A549 treated with Hydrocortisone at 1 μM for 4 hours (cell line): ENCODE measurements at places on chromosomes 7 and 10. TPM values are rescaled to one million over a fixed set of nuclear protein-coding genes. Genes with fewer than 3 reads are reported as not detected.

The SFMBT2 gene
- 5.9 to 9.7 TPM (median 7.9 TPM) in 5 replicates for total RNA-seq

The C10orf53 gene
- not detected in 5 replicates for total RNA-seq

The NCAPG2 gene
- total RNA-seq, result 32.6 to 45.4 TPM (median 39.3 TPM) in 5 replicates

The PTPN20 gene
- 2.9 to 5.1 TPM (median 4.1 TPM) in 5 replicates for total RNA-seq

The RINT1 gene
- 13.2 to 19.2 TPM (median 14.5 TPM) in 5 replicates for total RNA-seq

The CYP17A1 gene
- total RNA-seq, result not detected in 5 replicates

The PILRA gene
- 3.3 to 5.4 TPM (median 5.2 TPM) in 5 replicates for total RNA-seq

The ACTR1A gene
- 87.0 to 104 TPM (median 93.8 TPM) in 5 replicates for total RNA-seq

The CDK1 gene
- total RNA-seq, result 82.4 to 105 TPM (median 90.7 TPM) in 5 replicates

The TAS2R4 gene
- total RNA-seq, result 0.06 to 0.18 TPM (median 0.10 TPM) in 5 replicates

The CSGALNACT2 gene
- 9.6 to 15.3 TPM (median 11.4 TPM) in 5 replicates for total RNA-seq

The CREB3L2 gene
- 22.5 to 38.5 TPM (median 27.8 TPM) in 5 replicates for total RNA-seq

The ZNF736 gene
- 0.06 to 0.07 TPM in 2 of 5 replicates, not detected in the others for total RNA-seq

The KEL gene
- total RNA-seq, result 0.33 TPM in 1 of 5 replicates, not detected in the others

The ATRNL1 gene
- total RNA-seq, result 0.10 to 0.23 TPM (median 0.17 TPM) in 5 replicates

The CYP3A7 gene
- not detected in 5 replicates for total RNA-seq

The LIPJ gene
- total RNA-seq, result not detected in 5 replicates

The EFCAB10 gene
- total RNA-seq, result 2.3 to 3.5 TPM (median 3.2 TPM) in 5 replicates

The PLCE1 gene
- total RNA-seq, result 5.8 to 8.5 TPM (median 7.7 TPM) in 5 replicates

The PWWP2B gene
- total RNA-seq, result 12.2 to 17.8 TPM (median 16.3 TPM) in 5 replicates

The MAP3K8 gene
- 9.5 to 14.1 TPM (median 13.9 TPM) in 5 replicates for total RNA-seq

The H2BK1 gene
- total RNA-seq, result not detected in 5 replicates

The ZNF488 gene
- 10.9 to 15.0 TPM (median 13.2 TPM) in 5 replicates for total RNA-seq

The UPP1 gene
- total RNA-seq, result 61.2 to 93.6 TPM (median 76.2 TPM) in 5 replicates

The LIPF gene
- total RNA-seq, result 0.06 TPM in 1 of 5 replicates, not detected in the others

The XPNPEP1 gene
- 33.7 to 43.3 TPM (median 35.4 TPM) in 5 replicates for total RNA-seq

The TSPAN33 gene
- total RNA-seq, result 5.5 to 6.4 TPM (median 5.7 TPM) in 5 replicates

The ZFAND2A gene
- 49.5 to 56.1 TPM (median 52.2 TPM) in 5 replicates for total RNA-seq
